ENCODE measurements at places on chromosomes 4 and X.

DNA sequence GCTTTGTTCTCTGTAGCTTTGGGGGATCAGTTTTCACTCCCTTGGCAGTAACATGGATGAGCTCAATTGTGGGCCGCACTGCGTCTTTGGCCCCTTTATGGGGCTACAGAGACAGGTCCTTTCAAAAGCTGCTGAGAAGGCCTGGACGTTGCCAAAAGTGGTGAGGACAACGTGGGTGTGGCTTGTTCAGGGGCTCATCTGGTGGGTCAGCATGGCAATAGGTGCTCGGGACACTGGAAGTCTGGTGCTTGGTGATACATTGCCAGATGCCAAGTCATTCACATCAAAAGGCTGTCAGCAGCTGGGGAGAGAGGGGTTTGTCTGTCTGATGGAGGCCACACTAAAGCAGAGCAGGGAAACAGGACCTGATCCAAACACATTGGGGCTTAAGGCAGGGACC is 149.8 kb upstream of the EOLA2 start:
- no peak for DNase-seq

GRCh38 chr4:101236097-101236496 is 111.2 kb downstream of the PPP3CA start:
- DNase-seq = no peak

DNA sequence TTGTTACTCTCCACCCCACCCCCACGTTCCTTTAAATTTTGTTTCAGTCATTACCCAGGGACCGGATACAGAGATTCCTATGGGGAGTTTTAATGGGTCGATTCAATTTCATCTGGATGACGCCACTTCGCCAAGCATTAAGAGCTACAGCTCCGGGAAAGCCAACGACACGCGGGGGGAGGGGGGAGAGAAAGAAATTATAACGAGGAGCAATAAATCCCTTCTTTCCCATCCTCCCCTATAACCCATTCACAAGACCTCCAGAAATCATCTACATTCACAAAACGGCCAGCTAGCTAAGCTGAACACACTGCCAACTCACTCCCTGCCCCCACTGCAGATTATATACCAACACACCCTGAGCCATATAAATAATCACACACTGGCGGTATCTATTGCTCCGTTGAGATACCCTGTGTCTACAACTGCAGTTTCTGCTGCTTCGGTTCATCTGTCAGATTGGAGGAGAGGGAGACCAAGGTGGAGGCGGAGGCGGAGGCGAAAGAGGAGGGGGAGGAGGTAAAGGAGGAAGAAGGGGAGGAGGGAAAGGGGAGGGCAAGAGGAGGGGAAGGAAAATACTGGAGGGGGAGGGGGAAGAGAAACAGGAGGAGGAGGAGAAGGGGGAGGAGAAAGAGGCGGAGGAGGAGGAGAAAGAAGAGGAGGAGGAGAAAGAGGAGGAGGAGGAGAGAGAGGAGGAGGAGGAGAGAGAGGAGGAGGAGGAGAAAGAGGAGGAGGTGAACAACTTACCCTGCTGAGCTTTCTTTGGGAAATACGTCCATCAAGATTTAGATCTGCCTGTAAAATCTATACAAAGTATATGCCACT is 113.9 kb upstream of the VAMP7 start:
- no peak for DNase-seq

DNA sequence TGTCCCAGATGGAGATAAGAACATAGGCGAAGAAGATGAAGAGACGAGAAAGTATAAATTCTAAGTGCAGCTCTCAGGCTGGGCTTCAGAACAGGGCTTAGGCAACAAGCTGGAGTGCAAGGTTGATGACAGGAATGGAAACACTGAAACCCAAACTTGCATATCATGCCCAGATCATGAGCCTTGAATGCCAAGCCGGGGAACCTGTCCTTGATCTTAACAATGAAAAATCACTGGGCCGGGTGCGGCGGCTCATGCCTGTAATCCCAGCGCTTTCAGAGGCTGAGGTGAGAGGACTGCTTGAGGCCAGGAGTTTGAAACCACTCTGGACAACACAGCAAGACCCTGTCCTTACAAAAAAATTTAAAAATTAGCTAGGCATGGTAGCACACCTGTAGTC is 17.2 kb downstream of the AFAP1 start:
- no peak for DNase-seq

DNA sequence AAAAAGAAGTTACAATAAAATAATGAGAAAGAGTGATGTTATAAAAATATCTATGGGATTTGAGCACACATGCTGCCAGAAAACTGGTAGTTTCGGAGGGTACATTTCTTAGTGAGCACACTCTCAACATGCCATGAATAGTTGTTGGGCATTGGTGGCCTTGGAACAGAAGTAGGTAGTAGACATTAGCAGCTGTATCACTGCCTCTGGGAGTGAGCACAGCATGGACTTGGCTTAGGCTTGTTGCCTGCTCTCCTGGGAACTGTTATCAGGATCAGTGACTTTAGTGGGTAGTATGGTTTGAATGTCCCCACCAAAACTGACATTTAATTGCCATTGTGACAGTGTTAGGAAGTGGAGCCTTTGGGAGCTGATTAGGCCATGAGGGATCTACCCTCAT is 13.3 kb upstream of the PDLIM3 start:
- no peak for DNase-seq

DNA sequence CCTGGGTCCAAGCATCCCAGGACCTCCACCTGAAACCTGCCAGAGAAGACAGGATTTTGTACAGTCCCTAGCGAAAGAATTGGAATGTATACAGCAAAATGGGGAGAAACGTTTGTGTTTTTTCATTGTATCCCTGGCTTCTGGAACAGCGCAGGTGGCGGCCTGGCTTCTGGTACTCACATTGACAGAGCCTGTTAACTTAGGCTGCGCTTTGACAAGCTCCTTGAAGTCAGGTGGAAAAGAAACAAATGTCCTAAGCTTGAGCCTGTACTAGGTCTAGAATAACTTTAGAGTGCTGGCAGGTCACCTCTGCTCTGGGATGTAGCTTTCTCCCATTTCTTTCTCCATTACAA is 343.7 kb upstream of the KLF3 start:
- DNase-seq = no peak

- no peak for DNase-seq
These were observed 1.8 kb upstream of the CUL4B start for GRCh38 chrX:120562569-120562926.

DNA sequence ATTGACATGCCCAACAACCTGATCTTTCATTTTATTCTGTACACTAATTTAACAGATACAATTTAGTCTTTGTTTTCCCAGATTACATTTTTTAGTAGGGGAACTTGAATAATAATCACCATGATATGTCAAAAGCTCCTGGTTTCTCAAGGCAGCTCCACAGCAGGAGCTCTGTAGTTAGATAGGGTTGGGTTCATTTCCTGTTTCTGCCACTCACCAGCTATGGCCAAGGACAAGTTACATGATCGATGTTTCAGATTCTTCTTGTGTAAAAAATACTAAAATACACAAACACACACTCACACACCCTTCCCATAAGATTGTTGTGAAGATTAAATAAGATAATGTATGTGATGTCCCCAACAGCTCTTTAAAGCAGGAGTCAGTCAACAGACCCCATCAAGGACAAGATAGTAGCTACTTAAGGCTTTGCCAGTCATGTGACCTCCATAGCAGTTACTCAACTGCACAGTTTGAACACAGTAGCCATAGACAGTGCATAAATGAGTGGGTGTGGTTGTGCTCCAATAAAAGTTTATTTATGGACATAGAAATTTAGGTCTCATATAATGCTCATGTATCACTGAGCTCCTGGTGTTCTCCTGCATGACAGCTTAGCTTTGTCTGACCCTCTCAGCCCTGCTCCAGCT is 18.4 kb downstream of the GUCY1A1 start:
- DNase-seq = no peak

DNA sequence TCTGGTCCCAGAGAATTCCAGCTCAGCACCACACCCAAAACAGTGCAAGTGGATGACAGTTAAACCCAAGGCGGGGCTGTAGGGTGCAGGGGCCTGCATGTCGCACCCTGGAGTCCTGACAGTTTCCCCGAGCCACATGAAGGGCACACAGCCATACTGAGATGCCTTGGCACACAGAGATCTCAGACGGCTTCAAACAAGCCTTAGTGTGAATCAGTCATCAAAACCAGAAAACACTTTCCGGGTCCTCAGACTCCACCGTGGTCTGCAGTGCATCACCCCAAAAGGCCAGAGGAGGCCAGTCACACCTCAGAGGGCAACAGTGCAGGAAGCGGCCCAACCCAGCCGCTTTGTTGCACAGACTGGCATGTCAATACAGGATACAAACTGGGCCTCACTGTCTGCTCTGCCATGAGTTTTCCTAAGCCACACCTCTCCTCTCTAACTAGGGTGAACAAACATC is 64.6 kb upstream of the ENPP6 start:
- no peak for DNase-seq

GRCh38 chrX:118694638-118695037 is 32.8 kb upstream of the IL13RA1 start:
- DNase-seq = no peak

- DNase-seq = no peak
These were observed 92.9 kb downstream of the ANK2 start for GRCh38 chr4:113142351-113142750.

DNA sequence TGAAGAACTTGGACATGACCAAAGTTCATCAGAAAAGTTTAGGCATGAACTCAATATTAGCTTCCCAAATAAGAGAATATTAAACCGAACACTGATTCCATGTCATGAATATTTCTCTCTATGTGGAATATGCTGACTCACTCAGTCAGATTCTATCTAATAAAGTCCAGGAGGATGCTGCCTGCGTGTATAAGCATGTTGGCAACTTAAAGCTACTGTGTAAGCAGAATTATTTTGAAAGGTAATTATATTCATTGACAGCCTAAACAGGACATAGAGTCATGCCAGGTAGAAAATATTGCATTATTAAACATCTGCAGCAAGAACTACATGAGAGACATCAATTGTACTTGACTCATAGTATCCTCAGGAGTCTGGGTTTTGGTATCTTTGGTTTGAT is 367.9 kb upstream of the SPOCK3 start:
- no peak for DNase-seq

DNA sequence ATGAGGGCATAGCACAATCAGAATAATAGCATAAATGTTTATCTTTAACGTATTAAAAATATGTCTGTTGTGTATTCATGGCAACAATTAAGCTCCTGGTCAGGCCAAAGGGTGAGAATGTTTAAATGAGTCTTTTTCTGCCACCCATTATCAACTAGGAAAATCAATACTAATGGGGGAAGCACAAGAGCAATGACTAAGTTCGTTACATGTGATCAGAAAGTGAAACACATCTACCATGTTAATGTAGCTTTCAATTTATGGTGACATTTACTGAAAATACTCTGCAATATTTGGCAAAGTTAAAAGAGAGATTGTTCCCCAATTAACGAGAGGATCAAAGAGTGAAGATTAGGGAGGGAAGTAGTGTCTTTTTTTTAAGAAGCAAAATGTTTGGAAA is 143.7 kb downstream of the NAA11 start:
- no peak for DNase-seq

DNA sequence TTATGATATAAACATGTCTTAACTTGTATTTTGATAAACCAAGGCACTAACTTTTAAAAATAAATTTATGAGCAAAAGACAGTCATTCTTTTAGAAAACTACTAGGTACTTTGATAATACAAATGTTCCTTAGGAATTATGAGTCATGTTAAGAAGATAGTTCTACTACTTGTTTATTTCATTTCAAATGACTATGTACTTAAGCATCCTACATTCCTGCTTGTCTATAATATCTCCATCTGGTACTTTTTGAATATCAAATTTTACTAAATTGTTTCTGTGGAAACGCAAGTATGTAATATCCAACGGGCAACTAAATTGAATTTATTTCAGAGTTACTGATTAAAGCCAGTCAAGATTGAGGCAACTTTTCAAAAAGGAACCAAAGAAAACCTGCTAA is 61.8 kb downstream of the CAMK2D start:
- no peak for DNase-seq

- no peak for DNase-seq
These were observed 48.3 kb upstream of the FAM9A start for GRCh38 chrX:8849458-8849857.

DNA sequence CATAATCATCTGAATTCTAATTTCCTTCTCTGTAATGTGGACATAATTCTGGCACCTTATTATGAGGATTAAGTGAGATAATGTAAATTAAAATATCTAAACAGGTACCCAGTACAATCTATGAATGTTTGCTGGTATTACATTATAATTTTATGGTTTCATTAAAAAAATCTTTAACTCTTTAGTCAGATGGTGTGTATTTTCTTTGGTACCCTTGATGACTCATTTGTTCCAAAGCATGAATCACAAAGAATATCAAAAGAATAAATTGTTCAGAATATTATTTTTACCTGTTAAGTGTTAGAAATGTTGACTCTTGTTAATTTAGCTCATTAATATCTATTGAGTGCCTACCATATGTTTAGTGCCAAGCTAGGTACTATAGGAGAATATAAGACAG is 74.3 kb downstream of the SNX25 start:
- DNase-seq = no peak

DNA sequence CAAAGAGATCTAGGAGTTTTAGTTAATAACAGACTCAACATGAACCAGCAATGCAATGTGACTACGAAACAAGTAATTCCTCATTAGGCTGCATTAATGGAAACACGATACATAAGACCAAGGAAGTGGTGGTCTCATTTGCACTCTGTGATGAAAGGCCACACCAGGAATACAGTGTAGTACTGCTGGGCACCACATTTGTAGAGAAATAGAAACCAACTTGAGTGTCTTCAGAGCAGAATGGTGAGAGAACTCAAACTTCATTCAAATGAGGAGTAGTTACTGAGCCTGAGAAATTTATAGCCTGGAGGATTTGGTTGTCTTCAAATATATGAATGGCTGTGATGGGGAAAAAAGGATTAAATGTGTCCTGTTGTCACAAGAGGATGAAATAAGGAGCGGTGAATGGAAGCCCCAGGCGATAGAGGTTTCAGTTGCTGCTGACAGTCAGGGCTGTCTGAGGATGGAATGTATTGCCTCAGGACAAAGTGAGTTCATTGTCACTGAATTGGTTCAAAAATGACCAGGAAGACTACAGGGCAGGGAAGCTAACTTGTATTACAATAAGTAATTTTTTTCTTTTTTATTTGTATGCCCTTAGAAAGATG is 50.9 kb downstream of the NFKB1 start:
- DNase-seq = no peak

- peak; percentile 30 for DNase-seq
These were observed 18.0 kb upstream of the CYP2U1 start for GRCh38 chr4:107913283-107913899.

- DNase-seq = no peak
These were observed 239.9 kb downstream of the MGST2 start for GRCh38 chr4:139905489-139905888.

All from GM12864 (cell line).